ENCODE measurements at places on chromosomes 11 and 22. TPM values are rescaled to one million over a fixed set of nuclear protein-coding genes. Genes with fewer than 3 reads are reported as not detected.

The PARVG gene
- total RNA-seq: not detected

The FOLR1 gene
- 0.33 TPM for total RNA-seq

The FAT3 gene
- 0.17 TPM for total RNA-seq

The MEI1 gene
- 0.73 TPM for total RNA-seq

The TRAPPC4 gene
- 76.4 TPM for total RNA-seq

The RPS19BP1 gene
- 60.1 TPM for total RNA-seq

The OR56A1 gene
- total RNA-seq: under 0.01 TPM

The PHLDA2 gene
- 5.5 TPM for total RNA-seq

The MISFA gene
- total RNA-seq: 0.58 TPM

The PIH1D2 gene
- 1.5 TPM for total RNA-seq

The TSPO gene
- 288 TPM for total RNA-seq

The CRYBB2 gene
- not detected for total RNA-seq

The CDC45 gene
- total RNA-seq: 3.0 TPM

The MRGPRF gene
- total RNA-seq: 77.2 TPM

The GRM5 gene
- total RNA-seq: not detected

The TMEM151A gene
- 0.66 TPM for total RNA-seq

The ALG12 gene
- total RNA-seq: 18.0 TPM

The ZP1 gene
- 0.17 TPM for total RNA-seq

The IGF2 gene
- total RNA-seq: under 0.01 TPM
